ENCODE measurements at places on chromosomes 12 and 14. TPM values are rescaled to one million over a fixed set of nuclear protein-coding genes. Genes with fewer than 3 reads are reported as not detected.

- DNase-seq, result no peak
These were observed 439 bp upstream of the TNFRSF1A start for GRCh38 chr12:6342140-6342889.

VRK1 gene
- polyA plus RNA-seq, result 23.1 TPM

CPNE6 gene
- not detected for polyA plus RNA-seq

GRCh38 chr12:81206429-81206828 is 128.6 kb downstream of the ACSS3 start:
- no peak for DNase-seq

SIX1 gene
- polyA plus RNA-seq, result 8.2 TPM

- no peak for DNase-seq
These were observed 226.0 kb upstream of the TMEM132C start for GRCh38 chr12:128040971-128041370.
